ENCODE measurements at places on chromosomes 6 and 20.

GRCh38 chr6:170292111-170292406 lies 1.2 kb upstream of the DLL1 start:
- no peak for DNase-seq

DNA sequence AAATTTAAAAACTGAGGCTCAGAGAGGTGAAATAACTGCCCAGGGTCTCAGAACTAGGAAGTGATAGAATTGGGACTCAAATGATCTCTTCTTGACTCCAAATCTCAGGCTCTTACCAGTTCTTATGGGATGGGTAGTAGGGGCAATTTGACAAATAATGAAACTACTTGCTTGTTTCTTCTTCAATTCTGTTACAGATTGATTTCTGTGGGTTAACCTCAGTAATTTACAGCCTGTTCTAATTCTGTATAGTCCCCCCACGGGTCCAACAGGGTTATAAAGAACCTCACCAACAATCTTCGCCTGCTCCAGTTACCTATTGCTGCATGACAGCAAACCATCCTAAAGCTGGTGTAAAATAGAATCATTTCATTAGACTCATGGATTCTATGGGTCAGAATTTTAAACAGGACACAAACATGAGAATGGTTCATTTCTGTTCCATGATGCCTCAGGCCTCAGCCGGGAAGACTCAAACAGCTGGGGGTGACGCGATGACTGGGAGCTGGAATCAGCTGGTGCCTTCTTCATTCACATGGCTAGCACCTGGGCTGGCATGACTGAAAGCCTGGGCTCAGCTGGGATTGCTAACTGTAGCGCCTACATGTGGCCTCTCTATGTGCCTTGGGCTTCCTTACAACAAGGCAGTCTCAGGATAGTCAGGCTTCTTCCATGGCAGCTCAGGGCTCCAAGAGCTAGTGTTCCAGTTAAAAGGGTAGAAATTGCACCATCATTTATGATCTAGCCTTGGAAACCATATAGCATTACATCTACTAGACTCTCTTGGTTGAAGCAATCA lies 6.6 kb upstream of the WFDC2 start:
- no peak for DNase-seq

- no peak for DNase-seq
Measured at GRCh38 chr6:34829137-34829536, 37.3 kb downstream of the BLTP3A start.

DNA sequence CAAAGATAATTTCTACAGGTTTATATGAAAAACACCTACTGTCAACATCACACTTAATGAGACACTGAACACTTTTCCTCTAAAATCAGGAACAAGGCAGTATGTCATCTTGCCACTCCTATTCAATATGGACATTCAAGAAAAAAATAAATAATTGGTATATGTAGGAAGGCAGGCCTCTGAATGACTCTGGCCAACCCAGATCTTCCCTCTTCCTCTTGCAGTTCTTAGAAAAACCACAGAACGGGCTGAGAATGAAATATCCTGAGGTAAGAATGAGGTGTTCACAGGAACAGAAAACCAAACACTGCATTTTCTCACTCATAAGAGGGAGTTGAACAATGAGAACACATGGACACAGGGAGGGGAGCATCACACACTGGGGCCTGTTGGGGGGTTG lies 1207.2 kb upstream of the CITED2 start:
- DNase-seq, result no peak

DNA sequence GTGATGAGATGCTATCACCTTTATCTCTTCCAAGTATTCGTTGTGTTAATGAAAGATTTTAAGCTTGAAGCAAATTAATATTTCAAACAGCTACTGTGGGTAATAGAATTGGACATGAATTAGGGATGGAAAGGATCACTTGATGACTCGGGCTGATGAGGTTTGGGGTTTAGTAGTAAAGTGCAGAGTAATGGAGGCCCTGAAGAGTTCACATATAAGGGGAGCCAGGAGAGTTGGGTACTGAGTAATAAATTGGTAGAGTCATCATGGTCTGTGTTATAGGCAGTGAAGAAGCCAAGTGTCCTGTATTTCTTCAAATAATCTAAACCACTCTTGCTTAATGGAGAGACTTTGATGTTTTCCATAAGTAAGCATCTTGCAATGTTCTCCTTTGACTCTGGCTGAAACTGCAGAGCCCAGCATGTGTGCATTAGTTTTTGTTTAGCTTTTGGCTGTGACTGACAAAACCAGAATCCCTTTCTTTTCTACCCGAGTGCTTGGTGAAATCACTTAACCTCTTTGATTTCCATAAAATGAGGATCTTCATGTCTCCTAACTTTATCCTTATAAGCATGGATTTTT lies 57.6 kb downstream of the L3MBTL3 start:
- DNase-seq, result no peak

GRCh38 chr6:45613656-45614055 lies 235.9 kb upstream of the SUPT3H start:
- no peak for DNase-seq

DNA sequence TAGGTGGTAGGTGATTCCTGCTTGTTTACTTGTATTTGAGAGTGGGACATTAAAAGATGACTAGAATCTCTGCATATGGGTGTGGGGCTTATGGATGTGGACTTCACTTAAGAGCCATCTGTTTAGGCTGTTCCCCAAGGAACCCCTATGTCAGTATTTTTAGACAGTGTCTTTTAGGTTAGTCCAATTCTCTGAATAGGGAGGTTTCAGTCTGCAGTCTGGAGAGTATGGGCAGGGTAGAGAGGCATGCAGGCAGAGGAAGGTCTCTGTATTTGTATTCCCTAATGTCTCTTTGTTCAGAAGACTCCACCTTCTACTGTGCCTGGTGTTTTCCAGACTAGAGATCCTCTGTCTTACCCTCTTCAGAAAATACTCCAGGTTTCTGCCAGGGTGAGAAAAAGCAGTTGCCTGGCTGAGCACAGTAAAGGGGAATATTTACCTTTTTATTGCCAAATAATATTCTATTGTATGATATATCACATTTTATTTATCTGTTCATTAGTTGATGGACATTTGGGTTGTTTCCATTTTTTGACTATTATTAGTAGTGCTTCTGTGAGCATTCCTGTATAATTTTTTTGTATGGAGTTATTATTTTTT lies 19.1 kb downstream of the SLX4IP start:
- DNase-seq, result no peak

- no peak for DNase-seq
Measured at GRCh38 chr6:166078294-166078693, 89.4 kb downstream of the TBXT start.

DNA sequence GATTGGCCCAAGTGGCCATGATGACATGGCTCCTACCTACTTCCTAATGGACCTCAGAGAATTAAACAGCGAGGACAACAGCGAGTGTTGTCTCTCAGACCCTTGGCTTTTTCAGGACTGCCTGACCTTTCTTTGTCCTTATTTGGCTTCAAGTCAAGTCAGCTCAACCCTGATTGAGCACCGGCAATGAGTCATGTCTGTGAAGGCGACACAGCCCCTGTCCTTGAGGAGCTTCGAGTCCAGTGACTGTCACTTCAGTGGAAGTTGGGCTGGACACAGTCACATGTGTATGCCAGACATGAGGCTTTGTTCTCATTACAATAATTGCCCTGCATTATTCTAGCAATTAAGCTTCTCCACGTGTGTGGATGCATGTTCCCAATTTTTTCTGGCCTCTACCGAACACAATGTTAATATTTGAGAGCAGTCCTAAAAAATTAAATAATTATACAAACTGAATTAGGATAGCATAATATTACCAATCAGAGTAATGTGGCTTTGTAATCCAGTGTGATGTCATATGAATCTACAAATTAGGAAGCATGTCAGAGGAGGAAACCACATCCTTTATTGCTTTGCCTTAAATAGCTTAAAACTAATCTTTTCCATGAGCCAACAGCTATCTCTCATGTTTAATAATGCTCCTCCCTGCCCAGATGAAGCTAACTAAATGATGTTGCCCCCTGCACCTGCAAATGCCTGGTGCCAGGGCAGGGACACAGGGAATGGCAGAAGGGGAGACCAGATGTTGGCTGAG lies 178.6 kb downstream of the CDH26 start:
- no peak for DNase-seq

- DNase-seq, result no peak
Measured at GRCh38 chr6:29757282-29757681, 34.0 kb downstream of the HLA-F start.

DNA sequence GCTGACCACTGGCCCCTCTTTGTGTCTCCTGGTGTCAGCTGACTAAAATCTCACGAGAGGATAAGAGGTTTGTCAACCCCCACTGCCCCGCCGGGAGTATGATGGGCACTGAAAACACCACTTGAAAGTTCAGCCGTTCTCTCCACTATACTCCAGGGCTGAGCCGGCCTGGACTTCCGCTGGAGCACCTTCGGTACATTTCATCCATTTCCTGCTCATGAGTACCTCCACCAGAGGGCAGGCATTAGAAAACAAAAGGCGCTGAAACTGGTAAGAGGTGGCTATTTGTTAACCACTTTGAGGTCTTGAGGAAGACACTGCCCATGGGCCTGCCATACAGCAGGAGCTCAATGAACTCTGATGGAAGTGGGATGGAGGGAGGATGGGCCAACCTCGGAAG lies 17.9 kb upstream of the ANKRD60 start:
- no peak for DNase-seq

DNA sequence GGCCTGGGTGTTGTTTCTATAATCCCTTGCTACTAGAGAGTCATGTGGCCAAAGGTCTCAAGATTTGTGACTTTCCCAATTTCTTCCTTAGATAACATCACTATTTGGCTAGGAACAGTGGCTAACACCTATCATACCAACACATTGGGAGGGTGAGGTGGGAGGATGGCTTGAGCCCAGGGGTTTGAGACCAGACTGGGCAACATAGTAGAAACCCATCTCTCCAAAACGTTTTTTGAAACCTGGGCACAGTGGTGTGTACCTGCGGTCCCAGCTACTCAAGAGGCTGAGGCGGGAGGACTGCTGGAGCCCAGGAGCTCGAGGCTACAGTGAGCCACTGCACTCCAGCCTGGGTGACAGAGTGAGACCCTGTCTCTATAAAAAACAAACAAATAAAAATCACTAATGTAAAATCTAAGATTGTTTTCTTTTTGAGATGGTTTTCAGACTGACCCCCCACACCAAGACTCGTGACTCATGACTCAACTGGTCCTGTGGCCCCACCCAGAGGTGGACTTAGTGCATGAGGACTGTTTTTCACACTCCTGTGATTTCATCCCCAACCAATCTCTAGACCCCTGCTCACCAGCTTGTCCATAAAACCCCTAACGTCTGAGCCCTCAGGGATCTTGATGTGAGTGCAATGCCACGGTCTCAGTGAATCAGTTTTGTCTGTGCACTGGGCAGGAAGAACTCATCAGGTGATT lies 48.3 kb upstream of the KIF16B start:
- no peak for DNase-seq

DNA sequence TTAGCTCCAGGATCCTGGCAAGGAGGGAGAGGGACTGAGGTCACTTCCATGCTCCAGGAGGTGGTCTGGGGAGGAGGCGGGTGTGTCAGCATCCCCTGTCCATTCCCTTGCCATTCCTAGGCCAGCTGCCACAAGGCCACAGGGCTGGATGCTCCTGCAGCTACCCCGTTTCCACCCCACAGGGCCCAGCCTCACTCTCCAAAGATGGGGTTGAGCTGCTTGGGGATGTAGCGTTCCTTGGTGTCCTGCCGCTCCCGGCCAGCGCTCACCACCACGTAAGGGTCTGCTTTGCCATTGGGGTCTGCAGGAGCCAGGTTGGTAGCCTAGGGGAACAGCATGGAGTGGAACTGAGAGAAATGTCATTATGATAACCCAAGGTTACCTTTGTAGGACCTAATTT lies 23.0 kb downstream of the ERGIC3 start:
- no peak for DNase-seq

GRCh38 chr6:34610819-34611477 lies 54.8 kb upstream of the SPDEF start:
- DNase-seq, result no peak

GRCh38 chr6:139144490-139145085 lies 9.7 kb downstream of the HECA start:
- no peak for DNase-seq

- no peak for DNase-seq
Measured at GRCh38 chr6:30759575-30760239, 15.4 kb upstream of the IER3 start.

DNA sequence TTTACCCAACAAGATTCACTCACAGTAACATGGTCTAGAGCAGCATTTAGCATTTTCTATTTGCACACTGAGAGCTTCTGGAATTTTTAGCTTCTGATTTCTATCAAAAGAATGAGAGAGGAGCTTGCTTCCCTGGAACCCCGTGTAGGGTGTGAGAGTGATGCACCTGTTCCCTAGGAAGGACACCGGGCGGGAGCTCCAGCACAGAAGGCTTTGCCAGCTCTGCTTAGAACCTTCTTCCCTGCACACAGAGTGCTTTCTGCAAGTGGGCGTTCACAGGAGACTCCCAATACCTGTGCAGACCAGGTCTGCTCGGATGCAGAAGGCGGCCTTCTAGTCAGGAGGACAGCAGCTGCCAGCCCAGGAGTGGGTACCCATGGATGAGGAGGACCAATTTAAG lies 217.3 kb downstream of the TBXT start:
- DNase-seq, result no peak

GRCh38 chr6:24524805-24525204 lies 30.0 kb downstream of the ALDH5A1 start:
- no peak for DNase-seq

- no peak for DNase-seq
Measured at GRCh38 chr6:41536795-41537758, 9.1 kb upstream of the FOXP4 start.

GRCh38 chr6:90288404-90288803 lies 8.2 kb downstream of the BACH2 start:
- no peak for DNase-seq

DNA sequence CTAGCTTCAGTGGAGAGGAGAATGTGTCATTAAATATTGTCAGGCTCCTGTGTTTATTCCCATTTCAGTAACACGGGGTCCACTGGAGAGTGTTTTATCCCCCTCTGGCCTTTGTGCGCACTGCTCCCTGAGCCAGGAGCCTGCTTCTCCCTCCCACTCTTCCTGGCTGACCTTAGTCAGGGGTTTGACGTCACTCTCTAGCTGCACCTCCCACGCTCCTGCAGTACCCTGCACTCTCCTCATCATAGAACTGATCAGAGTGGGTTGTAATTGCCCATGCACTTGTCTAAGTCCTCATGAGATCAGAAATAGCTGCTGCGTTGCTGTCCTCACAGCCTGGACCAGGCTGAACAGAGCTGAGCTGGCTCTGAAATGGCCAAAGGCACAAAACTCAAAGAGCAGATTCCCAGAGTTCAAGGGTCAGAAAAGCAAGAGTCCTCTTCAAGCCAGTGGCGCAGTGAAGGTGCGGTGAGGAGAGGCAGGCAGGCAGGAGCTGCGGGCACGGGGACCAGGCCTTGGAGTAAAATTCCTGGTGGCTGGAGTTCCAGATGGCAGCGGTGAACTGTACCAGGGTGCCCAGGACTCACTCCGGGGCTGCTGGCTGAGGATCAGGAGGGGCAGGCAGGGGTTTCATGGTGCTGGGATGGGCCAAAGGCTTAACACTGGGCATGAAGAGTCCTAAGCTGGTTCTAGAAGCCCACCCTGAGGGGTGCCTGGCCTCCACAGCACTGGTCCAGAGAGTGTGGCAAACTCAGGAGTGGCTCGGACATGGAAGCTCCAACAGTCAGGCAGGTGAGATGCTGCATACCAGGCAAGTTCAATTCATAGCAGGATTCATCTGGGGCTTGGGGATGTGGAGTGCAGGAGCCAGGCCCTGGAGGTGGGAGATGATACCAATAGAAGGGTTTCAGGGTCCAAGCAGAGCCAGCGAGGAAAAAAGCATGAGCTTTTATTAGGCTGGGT lies 170.9 kb downstream of the SCP2D1 start:
- no peak for DNase-seq
